Iris pigment epithelial cell (primary cell): ENCODE measurements at places on chromosomes 2 and 18.

DNA sequence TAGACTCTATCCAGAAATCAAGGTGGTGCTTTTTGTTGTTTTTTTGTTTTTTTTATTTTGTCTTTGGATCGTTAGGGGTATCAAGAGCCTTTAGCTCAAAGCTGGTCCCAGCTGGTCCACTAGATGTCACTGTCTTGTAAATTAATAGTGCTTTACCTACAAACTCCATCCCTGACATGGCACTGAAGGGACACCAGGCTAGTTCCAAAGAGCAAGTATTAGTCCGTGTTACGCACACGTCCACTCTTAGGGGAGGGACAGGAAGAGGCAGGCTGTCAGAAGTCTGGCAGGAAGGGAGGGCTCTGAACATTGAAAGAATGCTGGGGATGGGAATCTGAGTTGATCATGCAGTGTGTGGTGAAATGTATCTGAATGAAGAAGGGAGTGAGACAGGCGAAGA is 85.9 kb upstream of the CCBE1 start:
- DNase-seq = peak; percentile 78

DNA sequence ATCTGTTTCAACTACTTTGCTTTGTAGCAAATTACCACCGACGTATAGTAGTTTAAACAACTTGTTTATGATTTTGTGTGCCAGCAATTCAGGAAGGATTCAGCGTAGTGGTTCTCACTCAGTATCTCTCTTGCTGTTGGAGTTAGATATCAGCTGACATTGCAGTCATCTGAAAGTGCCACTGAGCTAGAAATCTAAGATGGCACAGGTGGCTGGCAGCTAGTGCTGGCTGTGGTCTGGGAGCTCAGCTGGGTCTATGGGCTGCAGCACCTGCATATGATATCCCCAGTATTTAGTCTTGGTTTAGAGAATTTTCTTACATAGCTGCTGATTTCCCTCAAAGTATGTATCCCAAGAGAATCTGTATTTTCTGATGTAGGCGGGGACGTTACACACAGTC is 235.6 kb downstream of the SCG2 start:
- DNase-seq = no peak

GRCh38 chr18:55247032-55247431 is 287.8 kb upstream of the CCDC68 start:
- DNase-seq = no peak

- DNase-seq = peak; percentile 80
Measured at GRCh38 chr2:196586511-196586991, 53.0 kb upstream of the CCDC150 start.

DNA sequence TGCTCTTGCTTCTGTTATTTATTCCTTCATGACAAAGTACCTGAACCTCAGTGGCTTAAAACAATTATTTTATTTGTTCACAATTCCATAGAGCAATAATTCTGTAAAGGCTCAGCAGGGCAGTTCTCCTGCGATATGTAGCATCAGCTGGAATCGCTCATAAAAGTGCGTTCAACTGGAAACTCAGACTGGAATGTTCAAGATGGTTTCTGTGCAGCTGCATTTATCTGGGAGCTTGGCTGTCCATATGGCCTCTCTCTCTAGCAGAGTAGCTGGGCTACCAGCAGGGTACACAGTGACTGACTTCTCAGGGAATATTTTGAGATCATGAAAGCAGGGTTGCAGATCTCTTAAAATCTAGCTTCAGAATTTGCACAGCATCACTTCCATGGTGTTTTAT is 13.5 kb downstream of the CCDC121 start:
- DNase-seq = no peak

- no peak for DNase-seq
Measured at GRCh38 chr2:102433973-102434654, 11.2 kb downstream of the IL18RAP start.

DNA sequence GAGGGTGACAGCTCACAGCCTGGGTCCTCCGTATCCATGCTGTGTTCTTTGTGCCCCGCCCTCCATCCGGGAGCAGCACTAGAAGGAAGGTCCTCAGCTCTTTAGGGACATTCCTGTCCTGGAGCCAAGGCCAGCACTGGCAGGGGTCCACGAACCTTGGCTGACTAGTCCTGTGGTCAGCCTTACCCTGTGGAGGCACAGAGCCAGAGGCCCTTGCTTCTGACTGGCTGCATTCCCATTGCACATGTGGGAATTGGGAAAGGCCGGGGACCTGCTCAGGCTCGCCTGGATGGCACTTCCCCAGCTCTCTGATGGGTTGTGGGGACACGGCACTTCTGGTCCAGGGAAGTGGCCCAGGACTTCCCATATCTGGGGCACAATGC is 24.9 kb upstream of the RHOB start:
- peak; percentile 45 for DNase-seq

DNA sequence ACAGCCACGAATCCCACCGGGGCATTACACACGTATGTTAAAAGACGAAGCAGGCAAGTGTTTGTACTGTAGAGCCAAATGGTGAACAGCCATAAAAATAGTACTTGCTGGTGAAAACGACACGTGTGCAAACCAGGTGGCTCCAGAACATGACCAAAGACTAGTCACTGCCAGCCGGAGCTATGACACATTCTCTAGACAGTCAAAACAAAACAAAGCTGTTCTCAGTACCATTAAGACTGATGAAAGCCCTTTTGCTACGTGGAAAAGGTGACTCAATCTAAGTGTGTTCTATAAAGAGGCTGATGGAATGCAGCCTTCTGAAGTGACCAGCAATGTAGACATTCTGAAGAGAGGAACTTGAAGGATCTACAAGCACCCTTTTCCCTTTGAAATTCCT is 367.7 kb upstream of the NETO1 start:
- peak; percentile 65 for DNase-seq

DNA sequence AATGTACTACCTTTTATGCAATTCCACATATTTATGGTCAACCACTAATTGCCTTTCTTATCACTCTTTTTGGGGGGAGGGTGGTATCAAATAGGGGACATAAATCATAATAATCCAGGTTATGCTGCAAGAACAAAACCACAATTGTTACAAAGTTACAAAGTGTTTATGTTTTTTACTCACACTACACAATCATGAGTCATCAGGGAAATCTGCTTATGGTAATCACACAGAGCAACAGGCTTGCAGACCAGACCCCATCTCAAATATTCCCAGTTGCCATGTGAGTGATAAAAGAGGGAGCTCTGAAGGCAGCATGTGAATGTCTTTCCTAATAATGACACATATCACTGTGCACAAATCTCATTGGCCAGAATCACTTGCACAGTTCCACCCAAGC is 304.7 kb upstream of the TMEFF2 start:
- peak; percentile 47 for DNase-seq

GRCh38 chr2:171479154-171479814 is 43.0 kb upstream of the CYBRD1 start:
- DNase-seq = peak; percentile 12

- no peak for DNase-seq
Measured at GRCh38 chr2:11677136-11678055, 7.4 kb upstream of the NTSR2 start.

DNA sequence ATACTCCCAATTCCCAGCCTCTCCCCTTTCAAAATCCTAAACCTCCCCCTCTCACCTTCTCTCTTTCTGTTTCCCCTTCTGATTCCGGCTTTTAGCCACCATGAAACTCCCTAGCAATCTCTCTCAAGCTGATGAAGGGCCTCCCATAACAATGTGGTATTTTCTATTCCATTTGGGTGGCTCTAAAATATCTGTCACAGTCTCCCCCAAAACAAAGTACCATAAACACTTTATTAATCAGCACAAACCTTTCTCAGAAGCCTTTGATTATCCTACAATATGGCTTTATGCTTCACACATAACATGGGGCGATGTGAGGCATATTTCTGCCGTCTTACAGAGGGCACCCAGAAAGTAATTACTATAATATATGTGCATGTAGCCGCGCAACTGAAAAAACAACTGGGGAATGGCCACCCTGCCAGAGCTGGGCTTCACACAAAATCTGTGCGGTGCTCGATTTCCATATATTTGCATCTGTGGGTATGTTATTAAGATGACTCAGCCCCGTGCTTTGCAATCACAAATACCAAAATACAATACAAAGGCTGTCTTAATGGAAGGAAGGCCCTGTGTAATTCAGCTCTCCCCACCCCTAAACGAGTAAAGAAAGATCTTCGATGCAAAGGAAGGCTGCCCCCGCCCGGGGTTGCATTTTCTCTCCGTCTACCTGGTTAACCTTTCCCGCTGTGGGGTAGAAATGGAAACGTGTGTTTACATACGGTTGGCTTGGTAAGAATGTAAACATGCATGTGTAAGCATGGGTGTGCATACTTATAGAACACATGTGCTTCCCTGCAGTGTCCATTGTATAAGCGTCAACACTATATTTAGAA is 81.4 kb downstream of the CELF4 start:
- no peak for DNase-seq

DNA sequence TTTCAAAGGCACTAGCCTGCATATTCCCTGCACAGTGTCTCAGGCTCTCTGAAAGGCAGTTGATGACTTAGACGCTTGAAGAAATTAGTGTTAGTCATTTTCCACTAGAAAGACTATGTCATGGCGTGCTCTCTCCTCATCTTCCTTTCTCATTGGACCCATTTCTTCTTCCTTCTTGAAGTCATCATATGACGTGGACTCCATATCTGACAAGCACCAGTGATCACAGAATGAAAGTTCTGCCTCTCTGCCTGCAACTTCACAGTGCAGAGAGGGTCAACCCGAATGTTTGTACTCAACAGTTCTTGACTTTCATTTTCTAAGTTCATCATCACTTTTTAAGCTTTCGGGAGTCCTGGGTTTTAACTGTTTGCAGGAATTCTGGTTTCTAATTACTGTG is 63.7 kb upstream of the CYRIA start:
- DNase-seq = no peak

- peak; percentile 91 for DNase-seq
Measured at GRCh38 chr2:177397481-177398289, 5.1 kb downstream of the AGPS start.

DNA sequence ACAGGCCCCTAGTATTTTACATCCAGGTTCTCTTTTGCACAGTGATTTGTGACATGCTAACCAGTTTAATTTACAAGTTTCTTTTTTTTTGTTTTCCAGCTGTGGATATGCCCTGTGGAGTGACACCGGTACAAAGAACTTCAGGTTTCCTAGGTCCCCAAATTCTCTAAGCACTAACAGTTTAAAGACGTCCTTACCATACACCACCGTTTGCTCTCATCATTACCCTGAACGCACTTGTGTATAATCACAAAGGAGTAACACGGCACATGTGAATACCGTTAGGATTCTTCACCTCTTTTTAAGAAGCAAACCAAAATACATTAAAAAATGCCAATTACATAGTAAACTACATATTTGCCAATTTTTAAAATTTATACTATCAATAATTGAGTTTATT is 853 bp downstream of the LANCL1 start:
- no peak for DNase-seq

DNA sequence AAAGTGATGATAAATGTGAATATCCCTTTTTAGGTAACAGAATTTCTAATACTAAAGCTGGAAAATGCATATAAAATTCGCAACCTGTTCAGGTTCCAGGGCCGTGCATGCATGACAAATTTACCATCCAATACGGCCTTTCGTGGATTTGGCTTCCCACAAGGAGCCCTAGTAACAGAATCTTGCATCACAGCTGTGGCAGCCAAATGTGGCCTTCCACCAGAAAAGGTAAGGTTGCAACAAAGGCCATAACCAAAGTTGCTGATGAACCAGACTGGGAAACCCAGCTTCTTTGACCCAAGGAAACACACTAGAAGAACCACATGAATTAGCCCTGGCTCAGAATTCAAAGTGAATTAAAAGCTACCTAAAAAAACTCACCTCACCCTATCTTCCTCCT is 49.6 kb upstream of the BZW1 start:
- no peak for DNase-seq

- DNase-seq = no peak
Measured at GRCh38 chr18:44759925-44760342, 79.2 kb downstream of the SETBP1 start.

- no peak for DNase-seq
Measured at GRCh38 chr2:84559838-84560237, 43.5 kb downstream of the DNAH6 start.

- DNase-seq = no peak
Measured at GRCh38 chr2:236209535-236209934, 41.3 kb upstream of the GBX2 start.

GRCh38 chr2:148667113-148667836 is 22.7 kb downstream of the EPC2 start:
- DNase-seq = peak; percentile 45

GRCh38 chr2:59333007-59333406 is 1091.9 kb upstream of the FANCL start:
- DNase-seq = no peak

GRCh38 chr18:15198116-15198389 is 450.1 kb downstream of the ANKRD30B start:
- no peak for DNase-seq

- DNase-seq = no peak
Measured at GRCh38 chr2:176202491-176202890, 14.0 kb downstream of the HOXD1 start.

- DNase-seq = no peak
Measured at GRCh38 chr2:176136374-176137251, 7.1 kb downstream of the HOXD8 start.

- no peak for DNase-seq
Measured at GRCh38 chr2:7730449-7730848, 813.2 kb downstream of the RNF144A start.

GRCh38 chr2:129777146-129777545 is 202.3 kb upstream of the RAB6C start:
- no peak for DNase-seq

GRCh38 chr2:236415684-236416444 is 151.7 kb upstream of the ASB18 start:
- no peak for DNase-seq

- no peak for DNase-seq
Measured at GRCh38 chr2:179341152-179341866, 76.7 kb upstream of the SESTD1 start.
